WERI-Rb-1 (cell line): ENCODE measurements at places on chromosomes 1 and 21.

- DNase-seq, result no peak
Measured at GRCh38 chr21:15206514-15206913, 141.7 kb upstream of the NRIP1 start.

GRCh38 chr1:222387007-222387814 lies 160.7 kb downstream of the HHIPL2 start:
- no peak for DNase-seq

GRCh38 chr1:86194491-86195034 lies 38.0 kb upstream of the COL24A1 start:
- DNase-seq, result no peak

- no peak for DNase-seq
Measured at GRCh38 chr1:14848625-14849024, 250.1 kb downstream of the KAZN start.

DNA sequence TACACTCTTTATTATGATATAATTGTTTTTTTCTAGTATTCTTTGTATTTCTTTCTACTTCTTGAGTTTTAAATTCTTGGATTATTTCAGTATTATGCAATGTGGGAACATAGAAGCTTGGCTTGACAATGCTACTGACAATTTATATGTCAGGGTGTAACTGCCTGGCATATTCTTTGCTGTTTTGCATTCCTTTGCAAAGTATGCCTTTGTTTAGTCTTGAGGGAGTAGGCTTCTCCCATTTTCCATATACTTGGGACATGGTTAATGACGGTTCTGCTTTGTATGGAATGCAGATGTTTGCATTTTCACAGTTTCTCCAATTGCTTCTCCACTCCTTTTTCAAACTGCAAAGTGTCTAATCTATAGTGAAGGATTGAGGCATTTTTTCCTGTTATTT lies 109.8 kb downstream of the HMCN1 start:
- DNase-seq, result no peak

DNA sequence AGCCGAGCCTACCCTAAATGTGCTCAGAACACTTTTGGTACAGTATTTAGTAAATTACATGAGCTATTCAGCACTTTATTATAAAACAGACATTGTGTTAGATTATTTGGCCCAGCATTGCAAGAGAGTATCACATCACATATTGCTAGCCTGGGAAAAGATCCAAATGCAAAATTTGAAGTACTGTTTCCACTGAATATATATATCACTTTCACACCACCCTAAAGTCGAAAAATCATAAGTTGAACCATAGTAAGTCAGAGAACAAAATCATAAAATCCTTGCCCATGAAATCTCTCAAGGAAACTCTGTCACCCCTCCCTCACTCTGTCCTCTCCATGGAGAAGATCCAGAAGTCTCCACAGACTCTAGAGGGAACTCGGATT lies 33.1 kb downstream of the RGS8 start:
- DNase-seq, result no peak

GRCh38 chr1:210787800-210788199 lies 346.1 kb downstream of the KCNH1 start:
- DNase-seq, result no peak

- peak; percentile 68 for DNase-seq
Measured at GRCh38 chr1:211829343-211830054, 1.1 kb downstream of the LPGAT1 start.

DNA sequence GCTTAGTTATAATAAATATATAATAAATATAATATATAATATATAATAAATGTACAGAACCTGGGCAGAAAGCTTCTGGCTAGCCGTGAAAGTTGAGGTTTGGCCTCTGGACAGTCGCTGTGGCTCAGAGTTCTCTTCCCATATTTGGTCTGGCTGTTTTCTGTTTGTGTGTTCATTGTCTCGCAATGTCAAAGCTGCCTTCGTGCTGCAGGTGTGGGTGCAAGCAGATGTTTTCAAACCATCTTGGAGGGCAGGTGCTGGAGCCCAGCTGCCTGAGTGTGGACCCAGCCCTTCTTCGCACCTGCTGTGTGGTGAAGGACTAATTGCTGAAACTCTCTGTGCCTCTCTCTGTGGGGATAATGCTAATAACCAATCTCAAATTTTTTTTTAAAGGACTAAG lies 3.6 kb upstream of the CSTB start:
- no peak for DNase-seq

GRCh38 chr1:220922951-220923350 lies 43.7 kb downstream of the HLX start:
- DNase-seq, result peak; percentile 87

- no peak for DNase-seq
Measured at GRCh38 chr21:38561613-38562581, 63.6 kb upstream of the ERG start.

GRCh38 chr1:94614168-94614815 lies 72.7 kb upstream of the F3 start:
- no peak for DNase-seq

DNA sequence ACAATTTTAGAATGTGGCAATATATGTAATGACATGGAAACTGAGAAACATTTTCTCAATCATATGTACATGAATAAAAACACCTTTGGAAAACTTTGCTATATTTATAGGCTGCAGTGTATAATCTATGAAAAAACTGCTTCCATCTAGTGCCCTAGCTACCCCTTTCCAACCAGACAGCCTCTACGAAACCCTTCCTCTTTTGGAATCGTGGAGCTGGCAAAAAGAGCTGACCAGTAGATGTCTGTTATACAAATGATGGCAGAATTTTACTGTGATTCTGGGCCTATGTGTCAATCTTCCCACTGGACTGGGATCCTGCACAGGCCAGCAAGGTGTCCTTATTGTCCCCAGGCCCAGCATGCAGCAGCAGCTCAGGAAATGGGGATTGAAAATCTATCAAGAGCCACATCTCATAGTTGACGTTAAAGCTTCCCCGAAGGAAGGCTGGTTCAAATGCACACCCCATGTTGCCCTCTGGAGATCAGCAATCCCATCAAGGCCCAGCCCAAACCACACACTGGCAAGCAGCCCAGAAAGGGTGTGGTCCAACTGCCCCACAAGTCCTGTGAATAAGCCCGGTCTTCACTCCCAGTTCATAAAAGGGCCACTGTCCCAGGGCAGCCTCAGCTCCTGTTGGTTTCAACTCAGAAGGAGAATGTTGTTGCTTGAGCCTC lies 8.8 kb upstream of the FAM20B start:
- no peak for DNase-seq

DNA sequence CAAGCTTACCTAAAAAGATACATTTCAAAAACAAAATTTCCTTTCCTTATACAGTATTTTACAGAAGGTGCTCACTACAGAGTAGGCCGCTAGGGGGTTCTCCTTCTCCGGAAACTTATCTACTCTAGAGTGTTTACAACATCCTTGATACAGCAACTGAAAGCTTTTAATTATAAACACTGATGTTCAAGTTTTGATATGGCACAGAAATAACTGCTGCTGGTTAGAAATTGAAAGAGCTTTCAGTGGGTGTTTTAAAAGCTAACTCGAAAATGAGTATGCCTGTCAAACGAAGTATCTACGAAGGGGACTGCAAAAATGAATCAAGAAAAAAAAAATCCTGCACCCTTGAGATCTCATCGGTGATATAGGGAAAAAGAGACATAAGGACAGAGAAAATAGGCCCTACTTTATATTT lies 1.0 kb downstream of the YOD1 start:
- peak; percentile 67 for DNase-seq

DNA sequence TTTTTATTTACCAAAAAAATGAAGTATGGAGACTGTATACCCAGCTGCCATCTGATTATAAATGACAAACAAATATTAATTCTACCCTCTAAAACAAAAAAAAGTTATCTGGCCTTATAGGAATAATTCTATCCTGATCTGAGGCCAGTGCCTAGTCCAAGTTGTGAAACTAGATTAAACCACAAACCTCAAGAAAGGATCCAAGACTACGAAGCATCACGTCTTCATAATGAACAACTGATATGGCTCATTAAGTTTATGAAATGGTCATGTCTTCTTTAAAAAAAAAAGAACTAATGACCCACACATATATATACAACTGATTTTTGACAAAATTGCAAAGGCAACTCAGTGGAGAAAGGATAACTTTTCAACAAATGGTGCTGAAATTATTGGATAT lies 32.4 kb upstream of the CTTNBP2NL start:
- DNase-seq, result no peak

DNA sequence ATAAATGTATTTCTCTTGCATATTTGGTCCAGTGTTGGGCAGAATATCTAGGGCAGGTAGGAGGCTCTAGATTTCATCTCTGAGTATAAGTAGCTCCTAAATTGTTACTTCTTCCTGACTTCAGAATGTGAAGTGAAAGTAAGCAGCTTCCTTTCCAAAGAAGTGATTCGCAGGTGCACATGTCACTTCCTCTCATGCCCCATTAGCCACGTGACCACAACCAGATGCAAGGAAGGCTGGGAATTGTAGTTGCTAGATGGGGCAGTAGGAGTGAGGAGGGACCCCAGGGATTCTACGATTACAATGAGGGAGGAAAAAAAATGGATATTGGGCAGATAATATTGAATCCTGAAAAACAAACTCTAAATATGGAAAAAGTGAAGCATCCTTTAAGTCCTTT lies 113.2 kb upstream of the CYYR1 start:
- DNase-seq, result no peak

DNA sequence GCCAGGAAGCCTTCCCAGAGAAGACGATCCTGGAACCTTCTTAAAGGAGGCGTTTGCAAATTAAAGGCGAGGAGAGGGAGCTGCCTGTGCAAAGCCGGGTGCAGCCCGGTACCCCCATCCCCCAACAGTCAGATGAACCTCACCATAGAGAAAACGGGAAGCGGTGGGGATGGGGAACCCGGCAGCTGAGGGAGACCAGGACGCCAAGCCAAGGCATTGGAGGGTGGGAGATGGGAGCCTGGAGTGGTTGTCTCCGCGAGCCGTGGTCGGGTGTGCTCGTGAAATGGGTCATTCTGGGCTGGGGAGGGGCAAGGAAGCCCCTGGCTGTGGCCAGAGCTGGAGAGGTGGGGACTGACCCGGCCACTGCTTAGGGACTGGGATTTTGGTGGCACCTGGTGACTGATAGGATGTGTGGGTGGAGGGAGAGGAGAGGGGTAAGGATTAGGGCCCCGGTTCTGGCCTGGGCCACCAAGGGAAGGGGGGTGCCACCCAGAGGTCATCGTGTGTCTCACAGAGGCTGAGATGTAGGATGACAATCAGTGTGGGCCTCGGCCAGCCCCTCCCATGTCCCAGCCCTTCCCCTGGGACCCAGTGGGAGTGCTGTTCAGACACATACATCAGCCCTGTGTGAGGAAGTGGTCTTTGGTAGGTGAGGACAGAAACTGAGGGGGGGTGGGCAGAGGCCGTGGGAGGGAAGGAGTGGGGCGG lies 676 bp upstream of the PADI2 start:
- peak; percentile 52 for DNase-seq

GRCh38 chr1:178241837-178242236 lies 147.9 kb downstream of the RASAL2 start:
- no peak for DNase-seq

DNA sequence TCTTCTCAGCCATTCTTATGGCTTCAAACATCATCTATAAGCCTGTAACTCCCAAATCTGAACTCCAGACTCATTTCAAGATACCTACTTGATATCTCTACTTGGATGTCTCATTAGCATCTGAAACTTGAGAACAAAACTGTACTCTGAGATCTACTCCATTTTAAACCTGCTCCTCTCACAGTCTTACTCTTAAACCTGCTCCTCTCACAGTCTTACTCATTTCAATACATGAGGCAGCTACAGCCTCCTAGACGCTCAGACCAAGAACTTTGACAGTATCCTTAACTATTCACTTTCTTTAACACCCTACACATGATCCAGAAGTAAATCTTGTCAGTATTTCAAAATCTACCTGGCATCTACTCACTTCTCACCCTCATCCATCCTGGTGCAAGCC lies 54.3 kb downstream of the NBPF6 start:
- no peak for DNase-seq

- DNase-seq, result no peak
Measured at GRCh38 chr1:41476807-41477361, 7.6 kb downstream of the EDN2 start.

DNA sequence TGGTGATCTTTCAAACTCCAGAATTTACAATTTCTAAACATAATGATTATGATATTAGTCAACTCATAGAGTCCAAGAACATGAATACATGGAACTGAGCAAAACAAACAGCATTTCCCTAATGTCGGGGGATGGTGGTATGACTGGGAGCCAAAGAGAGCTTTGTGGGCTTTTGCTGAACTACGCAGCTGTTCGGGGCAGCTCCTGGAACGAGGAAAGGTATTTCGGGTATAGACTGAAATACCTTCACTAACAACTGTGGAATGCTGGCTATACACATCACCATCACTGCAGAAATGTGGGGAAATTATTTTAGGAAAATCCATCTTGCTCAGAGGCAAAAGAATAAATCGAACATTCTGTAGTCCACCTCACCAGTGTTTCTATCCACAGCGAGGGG lies 30.2 kb upstream of the VPS26C start:
- no peak for DNase-seq

- no peak for DNase-seq
Measured at GRCh38 chr1:2580691-2581090, 5.9 kb upstream of the PRXL2B start.

DNA sequence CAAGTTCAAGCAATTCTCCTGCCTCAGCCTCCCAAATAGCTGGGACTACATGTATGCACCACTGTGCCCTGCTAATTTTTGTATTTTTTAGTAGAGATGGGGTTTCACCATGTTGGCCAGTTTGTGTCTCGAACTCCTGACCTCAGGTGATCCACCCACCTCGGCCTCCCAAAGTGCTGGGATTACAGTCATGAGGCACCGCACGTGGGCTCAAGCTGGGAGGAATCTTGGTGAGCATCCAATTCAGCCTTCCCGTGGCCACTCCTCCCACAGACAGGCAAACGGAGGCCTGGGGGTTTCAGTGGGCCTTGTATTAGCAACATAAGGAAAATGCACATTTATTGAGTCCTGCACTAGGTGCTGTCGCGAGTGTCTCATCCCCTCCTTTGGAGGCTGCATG lies 24.5 kb upstream of the VWA5B1 start:
- no peak for DNase-seq

DNA sequence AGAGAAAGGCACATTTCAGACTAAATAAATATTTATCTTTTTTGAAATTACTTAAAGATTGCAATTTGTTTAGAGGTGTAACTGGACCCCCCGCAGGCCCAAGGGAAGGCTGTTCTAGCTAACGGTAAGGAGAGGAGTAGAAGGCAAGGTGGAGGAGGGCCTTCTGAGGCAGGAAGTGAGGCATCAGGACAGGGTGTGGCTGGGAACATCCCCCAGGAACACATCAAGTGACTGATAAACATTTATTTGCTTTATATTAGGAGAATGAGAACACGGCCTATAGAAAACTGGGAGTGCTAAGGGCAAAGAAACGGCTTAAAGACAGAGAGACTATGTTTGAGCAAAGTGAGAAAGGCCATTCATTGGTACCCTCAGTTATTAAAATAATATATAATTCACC lies 23.2 kb downstream of the HIVEP3 start:
- no peak for DNase-seq

DNA sequence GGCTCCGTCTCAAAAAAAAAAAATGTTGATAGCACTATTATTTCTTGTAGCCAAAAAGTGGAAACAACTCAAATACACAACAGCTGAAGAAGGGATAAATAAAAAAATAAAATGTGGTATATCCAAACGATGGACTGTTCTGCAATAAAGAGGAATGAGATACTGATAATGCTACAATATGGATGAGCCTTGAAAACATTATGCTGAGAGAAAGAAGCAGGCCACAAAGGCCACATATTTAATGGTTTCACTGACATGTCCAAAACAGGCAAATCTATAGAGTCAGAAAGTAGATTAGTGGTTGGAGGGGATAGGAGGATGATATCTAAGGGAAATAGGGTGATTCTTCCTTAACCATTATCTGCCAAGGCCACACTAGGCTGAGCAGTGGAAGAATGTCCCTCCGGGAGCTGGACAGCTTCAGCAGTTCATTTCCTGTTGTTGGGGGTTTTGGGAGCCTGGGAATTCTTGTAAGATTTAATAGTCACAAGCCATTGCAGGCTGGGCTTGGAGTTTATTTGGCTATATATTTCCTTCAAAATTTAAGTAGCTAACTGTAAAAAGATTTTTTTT lies 53.5 kb downstream of the ST3GAL3 start:
- no peak for DNase-seq
